ENCODE measurements at places on chromosomes 4 and X.

- DNase-seq, result no peak
These were observed 46.2 kb downstream of the TIGD2 start for GRCh38 chr4:89157488-89158024.

DNA sequence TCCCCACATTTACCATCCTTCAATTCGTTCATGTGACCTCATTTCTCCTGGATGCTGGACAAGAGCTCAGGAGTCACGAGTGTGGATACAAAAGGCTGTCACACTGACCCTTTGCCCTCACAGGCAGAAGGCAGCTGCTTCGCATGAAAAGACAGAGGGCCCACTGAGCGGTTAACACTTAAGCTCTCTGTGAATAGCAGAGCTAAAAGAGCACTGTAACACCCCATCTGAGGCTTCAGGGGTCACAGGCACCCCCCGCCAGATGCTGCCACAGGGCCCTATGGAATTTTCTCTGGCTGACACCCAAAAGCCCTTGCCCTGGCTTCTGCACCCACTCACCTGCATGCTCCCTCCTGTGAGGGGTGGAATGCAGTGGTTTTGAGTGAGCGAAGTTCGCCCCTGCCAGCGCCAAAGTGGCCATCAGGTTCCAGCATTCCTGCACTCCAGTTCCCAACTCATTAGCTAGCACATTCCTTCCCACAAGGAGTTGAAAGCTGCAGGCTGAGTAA is 360.9 kb downstream of the PPP3CA start:
- no peak for DNase-seq

DNA sequence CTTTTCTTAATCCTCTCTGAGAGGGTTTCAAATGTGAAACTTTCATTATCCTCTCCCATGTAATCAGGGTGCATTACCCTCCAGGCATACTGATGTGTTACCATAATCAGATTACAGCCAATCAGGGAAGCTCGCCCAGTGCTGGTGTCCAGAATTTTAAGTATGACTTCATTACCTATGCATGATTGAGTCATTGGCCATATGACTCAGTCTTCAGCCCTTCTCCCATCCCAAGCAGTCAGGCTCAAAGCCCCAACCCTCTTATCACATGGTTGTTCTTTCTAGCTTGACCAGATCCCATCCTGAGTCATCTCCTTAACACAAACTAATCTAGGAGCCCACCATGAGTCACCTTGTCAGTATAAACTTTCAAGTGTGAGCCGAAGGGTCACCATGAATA is 1668.1 kb upstream of the AGA start:
- no peak for DNase-seq

- DNase-seq, result no peak
These were observed 138.4 kb upstream of the HHIP start for GRCh38 chr4:144507311-144508101.

GRCh38 chr4:114926583-114926982 is 186.8 kb downstream of the NDST4 start:
- no peak for DNase-seq

DNA sequence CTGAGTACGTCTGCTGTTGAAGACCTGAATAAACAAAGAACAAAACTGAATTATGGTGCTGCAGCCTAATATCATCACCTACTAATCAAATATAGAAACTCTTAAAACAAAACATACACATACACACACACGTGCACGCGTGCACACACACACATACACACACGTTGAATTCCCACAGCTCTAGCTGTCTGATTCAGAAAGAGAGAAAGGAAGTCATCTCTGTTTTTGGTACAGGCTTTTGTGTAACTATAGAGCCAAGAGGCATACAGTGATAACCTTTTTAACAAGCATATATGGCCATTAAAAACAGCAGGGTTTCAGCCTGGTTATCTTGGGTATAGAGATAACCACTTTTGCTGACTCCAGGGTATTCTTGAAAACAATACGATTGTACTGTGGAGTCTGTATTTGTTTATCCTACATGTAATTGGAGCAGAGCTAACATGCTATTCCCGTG is 823.2 kb downstream of the CCSER1 start:
- no peak for DNase-seq

DNA sequence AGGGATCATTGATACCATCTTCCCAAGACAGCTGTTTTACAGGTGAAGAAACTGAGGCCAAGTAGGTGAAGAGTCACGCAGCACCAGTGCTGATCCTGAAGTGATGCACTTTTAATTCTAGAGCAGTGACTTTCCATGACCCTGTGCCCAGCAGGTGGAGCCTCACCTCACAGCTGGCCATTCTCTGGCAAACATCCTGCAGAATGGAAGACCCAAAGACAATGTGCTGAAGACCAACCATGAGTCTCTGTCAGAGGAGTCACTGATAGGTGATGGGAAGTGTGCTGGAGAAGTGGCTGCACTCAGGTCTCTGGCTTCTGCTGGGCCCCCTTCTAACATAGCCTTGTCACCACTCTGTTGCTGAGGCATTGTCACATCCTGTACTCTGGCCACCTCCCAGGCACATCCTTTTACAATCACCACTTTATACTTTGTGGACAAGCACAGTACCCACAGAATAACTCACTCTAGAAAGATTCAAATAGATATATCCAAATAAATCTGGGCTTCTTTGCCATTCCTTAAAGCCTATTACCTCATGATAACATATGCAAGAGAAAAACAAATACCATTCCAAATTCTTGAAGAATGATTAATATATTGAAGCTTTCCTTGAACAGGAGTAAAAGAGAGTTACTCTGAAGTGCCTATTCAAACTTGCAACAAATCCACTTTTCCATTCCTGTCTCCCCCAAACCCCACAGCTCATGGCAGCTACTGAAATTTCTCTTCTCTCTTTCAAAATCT is 64.1 kb upstream of the SCOC start:
- no peak for DNase-seq

DNA sequence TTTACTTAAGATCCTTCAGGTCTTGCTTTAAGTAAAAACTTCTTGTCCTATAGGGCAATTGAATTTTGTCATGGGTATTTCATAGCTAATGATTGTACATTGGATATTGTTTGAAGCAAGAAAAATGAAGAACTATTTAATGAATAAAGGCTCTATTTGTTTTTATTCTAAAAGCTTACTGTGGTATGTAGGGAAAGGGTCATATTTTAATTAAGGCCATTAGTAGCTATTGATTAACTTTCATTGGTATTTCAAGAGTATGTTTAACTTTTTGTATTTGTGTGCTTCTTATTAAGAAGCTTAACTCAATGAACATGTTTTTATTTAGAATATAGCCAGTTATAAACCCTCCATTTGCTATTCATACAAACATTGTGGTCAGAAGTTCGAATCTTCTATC is 1951.8 kb upstream of the ADGRL3 start:
- DNase-seq, result no peak

DNA sequence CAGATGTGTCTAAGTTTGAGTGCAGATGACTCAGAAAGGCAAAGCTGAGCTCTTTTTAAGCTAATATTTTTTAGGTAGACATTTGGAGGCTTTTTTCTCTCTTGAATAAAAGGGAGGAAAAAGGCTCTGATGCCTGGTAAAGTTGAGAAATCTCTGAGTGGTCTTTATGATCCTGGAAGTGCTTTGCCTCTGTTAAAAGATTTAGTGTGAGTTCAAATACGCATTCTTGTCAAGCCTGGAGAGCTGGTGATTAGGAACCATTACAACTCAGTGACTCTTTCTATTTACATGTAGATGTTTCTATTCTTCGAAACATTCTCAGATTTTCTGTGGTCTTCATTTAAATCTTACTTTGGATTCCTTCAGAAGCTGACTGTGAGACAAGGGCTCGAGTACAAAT is 143.4 kb upstream of the MED14 start:
- DNase-seq, result no peak

- no peak for DNase-seq
These were observed 100.8 kb upstream of the LIMCH1 start for GRCh38 chr4:41437111-41437536.

GRCh38 chr4:135485371-135485770 is 1283.8 kb upstream of the PABPC4L start:
- no peak for DNase-seq

GRCh38 chrX:30649859-30650258 is 3.4 kb upstream of the GK start:
- no peak for DNase-seq

DNA sequence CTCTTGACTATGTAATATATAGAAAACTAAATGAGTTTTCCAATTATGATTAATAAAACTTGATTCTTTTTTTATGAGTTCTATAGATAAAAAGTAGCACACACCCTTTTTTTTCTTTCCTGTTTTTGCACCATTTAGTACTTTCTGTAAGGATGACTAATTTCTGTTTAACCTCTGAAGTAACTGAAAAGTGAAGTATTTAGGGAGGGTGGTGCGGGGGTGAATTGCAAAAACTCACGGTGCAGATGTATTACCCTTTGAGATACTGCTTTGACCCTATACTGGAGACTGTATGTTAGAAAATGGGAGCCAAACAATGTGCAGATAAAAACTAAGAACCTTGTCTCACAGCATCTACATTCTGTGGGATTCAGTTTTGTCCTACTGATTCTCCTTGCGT is 471.6 kb downstream of the DTHD1 start:
- no peak for DNase-seq

DNA sequence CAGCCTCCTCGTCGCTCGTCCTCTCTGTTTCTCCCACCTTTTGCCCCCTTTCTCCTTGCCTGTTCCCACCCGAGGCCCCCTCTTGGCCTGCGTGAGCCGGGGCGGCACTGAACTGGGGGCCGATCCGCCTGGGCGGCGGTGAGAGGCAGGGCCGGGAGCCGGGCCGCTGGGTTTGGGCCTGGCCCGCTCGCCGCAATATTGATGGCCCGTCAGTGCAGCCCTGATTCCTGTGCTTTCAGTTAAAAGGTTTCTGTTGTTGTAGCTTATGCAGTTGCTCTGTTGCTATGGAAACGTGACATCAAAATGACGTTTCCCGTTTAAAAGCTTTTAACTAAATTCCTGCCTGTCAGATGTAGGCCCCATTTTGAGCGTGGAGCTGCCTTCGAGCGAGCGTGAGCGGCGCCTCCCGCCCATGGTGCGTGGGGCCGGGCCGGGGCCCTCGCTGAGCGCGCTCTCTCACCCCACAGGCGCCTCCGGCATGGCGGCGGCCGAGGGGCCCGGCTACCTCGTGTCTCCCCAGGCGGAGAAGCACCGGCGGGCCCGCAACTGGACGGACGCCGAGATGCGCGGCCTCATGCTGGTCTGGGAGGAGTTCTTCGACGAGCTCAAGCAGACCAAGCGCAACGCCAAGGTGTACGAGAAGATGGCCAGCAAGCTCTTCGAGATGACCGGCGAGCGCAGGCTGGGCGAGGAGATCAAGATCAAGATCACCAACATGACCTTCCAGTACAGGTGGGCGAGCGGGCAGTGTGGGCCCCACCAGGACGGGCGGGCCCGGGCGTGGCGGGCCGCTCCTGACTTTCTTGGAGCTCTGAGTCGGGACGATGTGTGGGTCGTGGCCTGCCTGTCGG is at the start of gene MSANTD1:
Gene MSANTD1 (plus strand): TSS at position 349 of the 851 bp plus-strand sequence. CDS start 64 bp downstream, at position 413.
- no peak for DNase-seq

DNA sequence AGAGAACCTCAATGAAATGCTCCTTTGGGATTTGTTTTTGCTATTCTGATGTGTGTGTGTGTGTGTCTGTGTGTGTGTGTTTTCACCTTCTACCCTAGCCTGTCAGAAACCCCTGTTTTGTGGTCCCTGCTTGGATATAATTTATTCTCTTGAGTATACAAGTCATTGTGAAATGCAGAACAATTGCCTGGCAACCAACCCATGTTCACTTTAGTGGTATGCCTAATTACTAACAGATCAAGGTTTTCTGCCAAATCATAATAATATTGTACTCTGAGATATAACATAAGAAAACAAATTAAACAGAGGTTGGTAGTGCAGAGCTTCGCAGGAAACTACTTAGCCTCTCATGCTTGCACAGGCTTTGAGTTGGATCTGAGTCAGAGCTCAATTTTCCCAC is 7.0 kb upstream of the TET2 start:
- no peak for DNase-seq

DNA sequence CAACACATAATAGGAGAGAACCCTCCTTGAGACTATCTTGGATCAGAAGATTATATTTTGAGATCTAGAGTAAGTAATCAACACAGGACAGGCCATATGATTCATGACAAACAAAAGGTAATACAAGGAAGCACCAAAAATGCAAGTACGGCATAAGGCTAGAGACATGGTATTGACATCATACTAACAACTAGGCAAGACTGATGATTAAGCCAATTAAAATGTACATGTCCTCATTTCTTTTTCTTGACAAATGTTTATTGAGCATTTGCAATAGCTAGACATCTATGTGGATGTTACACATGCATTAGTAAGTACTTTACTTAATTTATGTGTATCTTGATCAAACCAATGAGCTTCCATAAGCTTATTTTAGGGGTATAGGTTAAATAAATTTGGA is 695.7 kb upstream of the GALNTL6 start:
- no peak for DNase-seq

- no peak for DNase-seq
These were observed 49.2 kb downstream of the FBXW7 start for GRCh38 chr4:152486429-152487389.

DNA sequence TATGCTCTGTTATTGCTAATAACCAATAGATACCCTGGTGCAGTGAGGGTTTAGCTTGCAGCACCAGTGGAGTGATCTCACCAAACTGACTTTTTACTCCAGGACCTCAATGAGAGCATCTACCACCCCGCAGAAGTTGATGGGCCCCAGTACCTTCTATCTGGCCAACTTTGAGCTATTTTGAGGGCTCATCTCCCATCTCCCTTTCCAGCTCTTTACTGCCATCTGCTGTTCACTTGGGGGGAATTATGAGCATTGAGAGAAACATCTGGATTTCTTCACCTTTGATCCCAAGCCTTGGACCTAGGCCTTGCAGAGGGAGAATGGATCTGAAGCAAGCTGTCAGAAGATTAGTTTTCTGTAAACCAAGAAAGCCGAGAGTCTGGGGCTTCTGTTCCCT is 143.6 kb downstream of the TMEM164 start:
- no peak for DNase-seq

DNA sequence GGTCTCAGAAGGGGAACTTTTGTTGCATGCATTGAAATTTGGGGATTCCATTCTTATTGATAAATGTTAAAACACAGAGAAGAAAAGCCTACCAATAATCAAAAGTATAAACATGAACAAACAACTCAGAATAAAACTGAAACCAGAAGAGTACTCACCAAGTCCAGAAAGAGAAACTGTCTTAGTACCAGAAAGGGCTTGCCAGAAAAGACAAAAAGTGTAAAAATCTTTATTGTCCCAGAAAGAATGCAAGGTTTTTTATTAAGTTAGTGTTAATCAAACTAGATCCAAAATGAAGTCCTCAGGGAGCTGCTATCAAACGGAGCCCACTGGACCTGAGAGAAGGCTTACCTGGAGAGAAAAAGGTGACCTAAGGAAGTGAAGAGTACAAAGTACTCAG is 897.5 kb downstream of the PCDH7 start:
- no peak for DNase-seq

DNA sequence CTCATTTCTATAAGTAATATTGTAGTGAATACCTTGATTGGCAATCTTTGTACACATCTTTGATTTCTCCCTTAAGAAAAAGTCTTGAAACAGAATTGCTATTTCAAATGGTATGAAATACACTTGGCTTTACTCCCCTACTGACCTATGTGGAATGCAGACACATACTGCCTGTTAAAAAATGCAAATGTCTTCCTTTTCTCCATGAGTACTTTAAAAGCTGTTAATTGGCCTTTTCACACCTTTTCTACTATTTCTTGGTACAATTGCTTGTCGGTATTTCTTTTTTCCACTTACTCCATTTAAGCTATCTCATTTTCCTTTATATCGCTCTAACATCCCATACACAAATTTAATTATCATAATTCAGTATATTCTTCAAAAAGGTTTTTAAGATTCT is 87.2 kb downstream of the FRYL start:
- no peak for DNase-seq

Data from stimulated activated CD8-positive, alpha-beta memory T cell treated with anti-CD3 and anti-CD28 coated beads, Interleukin-4, amount 100 ng/mL, for 4 hours (primary cell).